Small intestine (tissue), 16 donors: ENCODE measurements at places on chromosomes 1 and 21. TPM values are rescaled to one million over a fixed set of nuclear protein-coding genes. Genes with fewer than 3 reads are reported as not detected.

The FCER1A gene
- 0.75 TPM for polyA plus RNA-seq

DNA sequence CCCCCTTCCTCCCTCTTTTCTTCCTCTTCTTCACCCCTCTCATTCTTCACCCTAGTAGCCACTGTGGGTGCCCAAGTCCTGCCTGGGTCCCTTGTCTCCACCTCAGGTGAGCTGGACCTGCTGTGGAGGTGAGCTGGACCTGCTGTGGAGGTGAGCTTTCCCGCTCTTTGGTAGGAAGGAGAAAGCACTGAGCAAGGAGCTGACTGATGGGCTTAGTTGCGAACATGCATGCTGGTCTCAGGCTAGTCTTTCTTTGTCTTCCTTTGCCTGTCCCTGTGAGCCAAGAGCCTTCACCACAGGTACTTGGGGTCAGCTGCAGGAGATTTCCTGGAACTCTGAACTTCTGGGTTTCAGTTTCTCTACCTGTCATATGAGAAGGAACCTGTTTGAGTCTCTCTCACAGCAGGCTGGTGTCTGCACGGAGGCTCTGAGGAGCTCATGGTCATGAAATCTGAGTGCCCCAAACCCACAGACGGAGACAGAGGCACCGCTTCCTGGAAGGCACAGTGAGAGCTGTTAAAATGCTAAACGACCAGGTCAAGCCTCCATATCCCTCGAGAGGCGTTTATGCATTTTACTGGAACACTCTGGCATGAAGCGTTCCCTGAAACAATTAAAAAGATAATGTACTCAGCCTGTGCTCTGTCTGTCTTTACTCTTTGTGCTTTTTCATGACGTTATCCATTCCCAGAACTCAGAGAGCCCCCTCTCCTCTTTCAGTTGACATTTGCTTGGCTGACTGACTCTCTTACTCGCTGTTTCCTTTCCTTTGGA lies 69.5 kb downstream of the RHOU start:
- no peaks in the 10 kb centered on the region for H3K27me3 ChIP-seq
- peaks cover 9% of the 10 kb centered on the region for H3K4me1 ChIP-seq
- peak; percentile 79 for DNase-seq
- H3K4me3 ChIP-seq = no peak overlapping the region
- H3K27ac ChIP-seq = peak overlapping the region; percentile 9

- H3K27me3 ChIP-seq = no peaks in the 10 kb centered on the region
- no peak overlapping the region for H3K4me3 ChIP-seq
- no peaks in the 10 kb centered on the region for H3K4me1 ChIP-seq
- no peak overlapping the region for H3K27ac ChIP-seq
- no peak for DNase-seq
- no peaks in the 10 kb centered on the region for H3K36me3 ChIP-seq
Measured at GRCh38 chr21:21184771-21185528, 186.7 kb downstream of the NCAM2 start.

DNA sequence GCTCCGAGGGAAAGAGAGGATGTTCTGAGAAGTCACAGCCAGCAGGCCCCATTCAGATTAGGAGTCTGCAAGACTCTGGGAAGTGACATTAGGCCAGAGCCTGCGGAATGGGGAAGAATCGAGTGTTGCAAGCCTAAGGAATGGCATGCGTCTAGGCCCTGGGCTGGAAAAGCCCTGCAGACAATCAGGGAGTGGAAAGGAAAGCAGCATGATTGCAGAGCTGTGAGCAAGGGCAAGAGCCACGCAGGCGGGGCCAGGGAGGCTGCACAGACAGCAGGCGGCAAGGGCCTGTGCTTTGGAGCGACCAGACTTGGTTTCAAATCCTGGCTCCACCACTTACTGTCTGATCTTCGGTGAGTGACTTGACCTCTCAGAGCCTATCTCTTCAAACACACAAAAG lies 118.2 kb downstream of the RRAGC start:
- DNase-seq = no peak
- H3K36me3 ChIP-seq = no peaks in the 10 kb centered on the region
- no peaks in the 10 kb centered on the region for H3K27me3 ChIP-seq
- H3K4me1 ChIP-seq = no peaks in the 10 kb centered on the region
- H3K4me3 ChIP-seq = no peak overlapping the region

DNA sequence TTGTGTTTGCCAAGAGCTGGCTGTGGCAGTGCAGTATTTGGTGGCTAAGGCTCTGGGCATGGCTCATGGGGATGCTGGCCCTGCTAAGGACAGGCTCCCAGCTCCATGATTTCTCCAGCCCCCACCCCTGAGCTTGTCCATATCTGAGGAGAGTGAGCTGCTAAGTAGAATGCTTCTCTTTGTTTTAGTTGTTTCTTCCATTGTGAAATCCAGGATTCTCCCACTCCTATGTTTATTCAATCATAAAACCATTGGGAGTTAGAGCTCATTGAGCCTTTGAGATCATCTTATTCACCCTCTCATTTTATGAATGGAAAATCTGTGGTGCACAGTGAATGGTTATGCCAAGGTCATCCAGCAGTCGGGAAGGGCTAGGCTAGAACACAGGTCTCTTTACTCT lies 188.8 kb downstream of the TNR start:
- no peaks in the 10 kb centered on the region for H3K36me3 ChIP-seq
- no peaks in the 10 kb centered on the region for H3K4me1 ChIP-seq
- H3K27ac ChIP-seq = no peak overlapping the region
- DNase-seq = no peak

DNA sequence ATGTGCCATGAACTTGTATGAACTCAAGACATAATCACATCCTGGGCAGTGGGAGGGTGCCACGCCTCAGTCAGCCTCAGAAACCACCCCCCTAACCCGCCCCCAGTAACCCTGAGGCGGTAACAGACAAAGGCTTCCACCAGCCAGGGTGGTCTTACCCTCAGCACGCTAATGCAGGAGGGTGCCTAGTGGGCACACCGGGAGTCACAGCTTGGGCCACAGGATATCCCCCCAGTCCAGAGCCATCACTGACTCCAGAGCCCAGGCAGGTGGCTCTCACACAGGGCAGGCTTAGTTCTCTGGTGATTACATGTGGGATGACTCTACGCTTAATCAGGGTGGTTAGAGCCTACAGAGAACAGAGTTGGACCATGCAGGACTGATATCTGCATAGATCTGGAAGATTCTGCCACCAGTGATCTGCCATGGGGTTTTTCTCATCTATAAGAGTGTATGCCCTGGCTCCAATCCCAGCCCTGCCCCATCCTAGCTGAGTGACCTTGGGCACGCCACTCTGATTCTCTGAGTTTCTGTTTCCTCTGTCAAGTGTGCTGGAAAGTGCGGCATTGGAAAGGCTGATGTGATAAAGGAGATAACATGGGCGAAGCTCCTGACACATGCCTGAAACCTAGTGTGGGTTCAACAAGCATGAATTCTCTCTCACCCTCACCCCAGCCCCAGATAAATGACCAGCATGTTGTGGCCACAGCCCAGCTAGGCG lies 27.3 kb downstream of the OPTC start:
- H3K27me3 ChIP-seq = no peaks in the 10 kb centered on the region
- H3K27ac ChIP-seq = no peak overlapping the region
- peak; percentile 86 for DNase-seq
